ENCODE measurements at places on chromosomes 6 and 20.

DNA sequence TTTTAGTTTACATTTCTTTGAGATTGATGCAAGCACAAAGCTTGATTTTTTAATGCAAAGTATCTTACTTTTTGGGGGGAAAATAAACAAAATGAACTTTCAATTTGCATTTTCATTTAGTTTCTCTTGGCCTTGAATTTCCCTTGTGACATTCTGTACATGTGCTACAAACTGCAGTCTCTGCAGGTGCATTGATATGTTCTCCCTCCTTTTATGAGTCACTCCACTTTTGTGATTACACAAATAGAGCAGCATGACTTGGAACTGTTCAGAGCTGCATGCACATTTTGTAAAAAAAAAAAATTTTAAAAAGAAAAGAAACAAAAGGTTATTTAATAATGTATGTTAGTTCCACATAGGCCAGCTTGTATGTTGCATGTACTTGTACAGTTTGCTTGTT lies 220.0 kb upstream of the KCNQ5 start:
- no peak for DNase-seq

GRCh38 chr6:49898904-49899566 lies 32.7 kb upstream of the CRISP1 start:
- no peak for DNase-seq

GRCh38 chr20:8860011-8860495 lies 208.8 kb upstream of the PLCB4 start:
- DNase-seq: no peak

- no peak for DNase-seq
Measured at GRCh38 chr6:31114541-31114878, at the start of gene PSORS1C1. Gene PSORS1C1 (plus strand): TSS chr6:31114800. CDS start chr6:31129633, 14,833 bp downstream.

DNA sequence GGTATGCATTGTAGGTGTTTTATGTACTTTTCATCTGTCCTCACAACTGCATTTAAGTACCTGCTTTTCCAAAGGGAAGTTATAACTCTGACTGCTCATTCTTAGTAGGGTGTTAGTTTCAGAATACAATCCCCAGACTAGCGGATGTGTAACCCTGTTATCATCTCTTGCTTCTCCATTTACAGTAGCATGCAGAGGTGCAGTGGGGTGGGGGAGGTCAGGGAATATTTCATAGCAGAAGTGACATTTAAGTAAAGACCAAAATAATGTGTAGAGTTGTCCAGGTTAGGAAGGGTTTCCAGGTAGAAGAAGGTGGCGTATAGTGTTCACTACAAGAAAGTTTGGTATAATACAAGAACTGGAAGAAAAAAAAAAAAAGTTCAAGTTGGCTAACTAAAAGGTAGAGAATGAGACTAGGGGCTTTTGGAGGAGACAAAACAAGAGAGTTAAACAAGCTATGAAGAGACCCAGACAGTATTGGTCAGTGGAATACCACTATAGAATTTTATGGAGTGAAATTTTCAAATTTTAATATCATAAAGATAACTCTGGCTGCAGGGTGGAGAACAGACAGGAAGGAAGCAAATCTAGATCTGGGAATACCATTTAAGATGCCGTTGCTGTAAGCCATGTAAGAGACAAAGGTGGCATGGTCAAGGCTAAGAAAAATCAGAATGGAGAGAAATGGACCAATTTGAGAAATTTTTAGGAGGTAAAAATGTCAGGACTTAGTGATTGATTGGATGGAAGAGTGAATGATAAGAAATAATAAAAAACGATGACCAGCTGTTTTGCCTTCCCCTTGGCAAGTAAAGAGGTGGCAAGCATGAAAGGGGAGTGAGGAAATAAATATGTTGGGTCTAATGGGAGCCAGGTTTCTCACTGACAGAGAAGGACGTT lies 2.2 kb upstream of the AHI1 start:
- DNase-seq: no peak

DNA sequence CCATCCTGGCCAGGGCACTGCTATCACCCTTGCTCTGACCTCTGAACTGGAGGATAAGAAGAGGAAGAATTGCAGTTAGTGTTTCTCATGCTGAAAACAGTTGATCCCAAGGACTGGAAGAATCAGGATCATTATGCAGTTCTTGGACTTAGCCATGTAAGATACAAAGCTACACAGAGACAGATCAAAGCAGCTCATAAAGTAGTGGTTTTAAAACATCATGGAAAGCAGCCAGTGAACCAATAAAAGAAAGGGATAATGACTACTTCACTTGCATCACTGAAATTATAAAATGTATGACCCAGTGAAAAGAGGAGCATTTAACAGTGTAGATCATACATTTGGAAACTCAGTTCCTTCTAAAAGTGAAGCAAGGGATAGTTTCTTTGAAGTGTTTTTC lies 47.7 kb downstream of the DNAH8 start:
- DNase-seq: no peak

DNA sequence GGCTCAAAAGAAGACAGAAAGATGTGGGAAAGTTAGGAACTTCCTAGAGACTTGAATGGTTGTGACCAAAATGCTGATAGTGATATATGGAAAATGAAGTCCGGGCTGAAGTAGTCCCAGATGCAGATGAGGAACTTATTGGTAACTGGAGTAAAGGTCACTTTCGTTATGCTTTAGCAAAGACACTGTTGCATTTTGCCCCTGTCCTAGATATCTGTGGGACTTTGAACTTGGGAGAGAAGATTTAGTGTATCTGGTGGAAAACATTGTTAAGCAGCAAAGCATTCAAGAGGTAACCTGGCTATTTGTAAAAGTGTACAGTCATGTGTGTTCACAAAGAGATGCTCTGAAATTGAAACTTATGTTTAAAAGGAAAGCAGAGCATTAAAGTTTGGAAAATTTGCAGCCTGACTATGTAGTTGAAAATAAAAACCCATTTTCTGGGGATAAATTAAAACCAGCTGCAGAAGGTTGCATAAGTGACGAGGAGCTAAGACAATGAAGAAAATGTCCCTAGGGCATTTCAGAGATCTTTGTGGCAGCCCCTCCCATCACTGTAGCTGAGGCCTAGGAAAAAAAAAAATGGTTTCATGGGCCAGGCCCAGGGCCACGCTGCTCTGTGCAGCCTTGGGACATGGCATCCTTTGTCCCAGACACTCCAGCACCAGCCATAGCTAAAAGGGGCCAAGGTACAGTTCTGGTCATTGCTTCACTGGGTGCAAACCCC lies 1692.2 kb downstream of the HACE1 start:
- DNase-seq: no peak

DNA sequence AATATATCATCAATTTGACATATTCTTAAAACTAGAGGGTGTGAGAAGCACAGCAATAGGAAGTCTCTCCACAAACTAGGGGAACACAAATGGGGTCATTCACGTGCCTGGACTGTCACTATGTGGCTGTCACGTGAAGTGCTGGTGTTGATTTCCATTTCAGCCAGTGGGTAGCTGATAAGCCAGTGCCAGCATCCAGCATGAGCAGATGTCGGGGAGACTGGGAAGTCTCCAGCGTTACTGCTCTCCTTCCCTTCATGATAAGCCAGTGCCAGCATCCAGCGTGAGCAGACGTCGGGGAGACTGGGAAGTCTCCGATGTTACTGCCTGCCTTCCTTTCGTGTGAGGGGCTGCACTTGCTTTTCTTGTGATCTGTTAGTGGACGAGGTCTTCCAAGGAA lies 5.6 kb upstream of the SLC17A9 start:
- DNase-seq: no peak

- DNase-seq: no peak
Measured at GRCh38 chr20:63165356-63166192, 50.4 kb downstream of the YTHDF1 start.

GRCh38 chr6:110320307-110320706 lies 37.8 kb downstream of the METTL24 start:
- no peak for DNase-seq

GRCh38 chr20:48002517-48002970 lies 217.3 kb upstream of the SULF2 start:
- DNase-seq: no peak

GRCh38 chr6:41677124-41677921 lies 39.1 kb downstream of the MDFI start:
- DNase-seq: no peak

GRCh38 chr6:167137881-167138280 lies 15.0 kb downstream of the CCR6 start:
- DNase-seq: no peak

- DNase-seq: no peak
Measured at GRCh38 chr6:99605074-99605734, 1.4 kb upstream of the PRDM13 start.

GRCh38 chr6:11434565-11435326 lies 102.8 kb upstream of the TMEM170B start:
- DNase-seq: no peak

DNA sequence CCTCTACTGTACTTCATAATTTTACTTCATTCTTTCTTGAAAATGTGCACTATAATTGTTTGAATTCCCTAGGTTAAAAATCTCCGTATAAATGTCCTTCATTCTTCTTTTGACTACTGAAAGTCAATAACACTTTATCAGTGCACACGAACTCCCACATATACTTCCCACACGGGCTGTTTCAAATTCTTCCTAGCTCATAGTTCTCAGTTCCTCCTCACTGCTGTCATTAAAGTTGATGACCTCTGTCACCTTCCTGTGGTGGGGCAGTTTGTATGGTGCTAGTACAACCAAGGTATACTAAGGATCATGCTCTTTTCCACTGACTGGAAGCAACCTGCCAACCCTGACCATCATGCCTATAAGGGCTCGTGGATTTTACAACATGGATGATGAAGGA lies 40.0 kb upstream of the CD2AP start:
- DNase-seq: no peak

DNA sequence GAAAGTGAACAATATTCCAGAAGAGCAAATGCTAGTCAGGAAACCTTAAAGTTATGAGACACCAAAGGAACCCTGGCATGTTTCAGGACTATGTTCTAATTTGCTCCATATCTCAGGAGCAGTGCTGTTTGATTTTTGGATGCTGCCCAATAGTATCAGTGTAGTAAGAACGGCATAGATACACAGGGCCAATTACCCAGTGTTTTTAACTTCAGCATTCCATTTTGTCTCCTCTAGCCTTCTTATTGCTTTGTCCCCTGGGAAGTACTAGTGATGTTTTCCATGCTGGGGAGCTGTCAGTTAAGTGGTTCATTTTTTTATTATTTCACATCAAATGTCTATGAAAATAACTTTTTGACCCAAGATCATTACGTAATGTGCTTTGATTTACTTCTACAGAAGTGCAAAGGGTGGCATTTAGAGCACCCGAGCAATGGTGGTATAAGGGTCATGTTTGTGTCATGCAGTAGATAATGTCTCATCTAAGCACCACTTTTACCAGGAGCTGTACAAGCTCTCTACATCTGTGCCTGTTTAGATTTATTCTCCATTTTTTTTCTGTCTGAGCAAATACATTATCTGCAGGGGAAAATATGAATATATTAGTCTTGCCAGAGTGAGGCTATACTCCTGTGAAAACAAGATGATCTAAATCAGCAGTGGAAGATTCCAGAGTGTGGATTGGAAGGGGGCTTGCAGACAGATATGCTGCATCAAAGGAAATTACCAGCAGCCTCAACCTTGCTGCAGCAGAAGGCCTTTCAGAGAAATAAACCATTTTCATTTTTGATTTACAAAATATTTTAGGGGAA lies 198.8 kb upstream of the OPRM1 start:
- no peak for DNase-seq

DNA sequence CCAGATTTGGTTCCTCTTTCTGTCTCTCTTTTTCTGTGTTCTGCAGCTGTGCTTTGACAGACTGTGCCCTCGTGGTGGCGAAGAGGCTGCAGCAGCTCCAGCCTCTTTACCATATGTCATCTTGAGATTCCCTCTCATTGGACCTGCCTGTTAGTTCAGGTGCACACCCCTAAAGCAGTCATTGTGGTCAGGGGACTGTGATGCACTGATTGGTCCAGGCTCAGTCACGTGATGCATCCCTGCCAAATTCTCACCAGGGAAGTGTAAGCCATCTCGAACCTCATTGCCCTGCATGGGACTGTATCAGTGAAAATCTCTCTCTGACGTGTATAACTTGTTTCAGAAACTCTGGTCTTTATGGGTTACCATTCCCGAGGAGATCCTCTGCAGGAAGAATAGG lies 160.3 kb downstream of the EYA2 start:
- DNase-seq: no peak

GRCh38 chr6:12422848-12423247 lies 132.7 kb downstream of the EDN1 start:
- no peak for DNase-seq

DNA sequence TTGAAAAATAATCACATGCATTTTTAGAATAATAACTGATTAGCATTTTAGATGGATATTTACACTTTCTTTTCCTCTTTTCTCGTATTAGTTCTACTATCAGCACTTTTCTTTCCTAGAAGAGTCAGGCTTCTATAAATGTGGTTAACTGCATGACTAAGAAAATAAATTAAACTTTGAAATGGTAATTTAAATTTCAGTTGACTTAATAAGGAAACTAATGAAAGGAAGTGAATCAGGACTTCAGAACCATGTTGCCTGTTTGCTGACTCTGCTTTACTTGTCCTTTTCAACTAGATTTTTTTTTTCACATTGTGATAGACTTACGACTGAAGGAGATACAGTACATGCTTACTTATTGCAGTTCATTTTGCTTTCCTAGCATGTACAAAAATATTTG lies 1258.2 kb upstream of the EYS start:
- DNase-seq: no peak

DNA sequence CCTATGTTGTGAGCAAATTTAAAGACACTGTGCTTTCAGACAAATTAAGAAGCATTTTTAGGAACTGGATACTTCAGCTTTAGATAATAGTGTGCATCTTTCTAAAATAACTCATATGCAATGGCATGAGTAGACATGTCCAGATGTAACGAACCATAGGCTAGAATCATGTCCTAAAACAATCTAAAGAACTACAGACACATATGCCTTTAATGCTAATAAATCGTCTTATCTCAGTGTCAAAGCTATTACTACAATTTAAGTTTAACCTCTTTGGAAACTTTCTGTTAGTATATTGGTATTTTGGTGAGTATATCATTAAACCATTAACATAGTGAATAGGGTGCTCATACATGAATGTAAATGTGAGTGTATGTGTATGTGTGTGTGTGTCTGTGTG lies 908.5 kb upstream of the FLRT3 start:
- no peak for DNase-seq

DNA sequence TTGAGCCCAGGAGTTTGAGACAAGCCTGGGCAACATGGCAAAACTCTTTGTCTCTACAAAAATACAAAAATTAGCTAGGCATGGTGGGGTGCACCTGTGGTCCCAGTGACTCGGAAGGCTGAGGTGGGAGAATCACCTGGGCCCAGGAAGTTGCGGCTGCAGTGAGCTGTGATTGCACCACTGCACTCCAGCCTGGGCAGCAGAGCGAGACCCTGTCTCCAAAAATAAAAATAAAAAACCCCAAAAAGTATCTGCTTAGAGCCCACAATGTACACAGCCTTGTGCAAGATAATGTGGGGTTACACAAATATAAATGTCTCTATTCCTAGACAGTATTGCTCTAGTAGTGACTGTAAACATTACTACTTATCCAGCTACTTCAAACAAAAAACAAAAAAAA lies 5.9 kb downstream of the ESF1 start:
- DNase-seq: no peak

- no peak for DNase-seq
Measured at GRCh38 chr6:45803071-45803470, 212.6 kb downstream of the CLIC5 start.
